ENCODE measurements at places on chromosomes 6 and 20.

DNA sequence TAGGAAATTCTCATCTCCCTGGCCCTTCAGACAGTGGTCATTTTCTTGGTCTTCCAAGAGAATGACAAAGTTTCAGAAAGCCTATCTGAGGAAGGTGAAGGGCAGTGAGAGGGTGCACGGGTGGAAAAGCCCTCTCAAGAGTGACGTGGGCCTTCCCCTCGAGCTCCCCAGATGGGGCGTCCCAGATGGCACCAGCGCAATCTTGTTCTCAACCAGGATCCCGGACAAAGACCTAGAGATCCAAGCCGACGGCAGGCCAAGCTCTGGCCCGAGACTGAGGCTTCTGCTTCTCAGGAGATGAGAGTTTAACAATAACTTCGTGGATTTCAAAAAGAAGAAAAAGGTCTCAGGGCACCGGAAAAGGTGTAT, 797 bp upstream of the ZNF133 start:
- DNase-seq = no peak

- no peak for DNase-seq
Measured at GRCh38 chr20:38514185-38514584, 41.5 kb downstream of the RALGAPB start.

DNA sequence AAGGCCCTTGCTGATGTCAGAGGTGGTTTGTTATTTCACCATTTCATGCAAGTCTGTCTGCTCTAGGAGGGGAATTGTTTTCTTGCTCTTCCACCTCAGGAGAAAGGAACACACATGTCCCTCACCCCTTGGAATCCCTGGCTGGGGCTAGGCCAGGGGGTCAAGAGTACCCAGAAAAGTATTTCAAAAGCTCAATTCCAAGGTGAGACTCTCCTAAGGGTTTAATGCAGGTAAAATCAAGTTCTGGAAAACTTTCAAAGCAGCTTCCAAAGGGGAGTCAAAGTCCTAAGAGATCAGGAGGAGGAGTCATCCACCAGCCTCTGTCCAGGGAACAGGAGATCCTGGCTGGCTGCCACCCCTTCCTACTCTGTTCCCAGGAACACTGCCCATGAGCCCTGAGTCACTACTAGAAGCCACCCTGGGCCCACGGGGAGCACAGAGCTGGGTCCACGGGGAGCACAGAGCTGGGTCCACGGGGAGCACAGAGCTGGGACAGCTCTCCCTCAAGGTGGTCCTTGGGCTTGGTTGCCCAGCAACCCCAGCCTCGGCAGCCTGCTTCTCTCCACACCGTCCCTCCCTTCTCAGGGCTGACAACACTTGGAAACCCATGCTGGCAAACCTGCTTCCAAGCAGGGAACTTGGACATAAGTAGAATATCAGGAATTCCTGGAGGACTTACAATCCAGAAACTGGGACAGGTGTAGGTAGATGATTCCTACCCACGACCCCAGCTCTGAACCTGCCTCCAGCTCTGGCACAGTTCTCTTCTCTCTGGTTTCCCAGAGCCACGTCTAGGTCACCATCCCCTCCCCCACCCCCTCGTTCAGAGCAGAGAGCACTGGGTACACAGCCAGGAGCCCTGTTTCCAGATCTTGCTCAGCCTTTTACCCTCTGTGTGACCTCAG, 35.3 kb upstream of the CDKN1A start:
- DNase-seq = no peak

- DNase-seq = no peak
Measured at GRCh38 chr20:50559856-50560638, 49.9 kb downstream of the PTPN1 start.

DNA sequence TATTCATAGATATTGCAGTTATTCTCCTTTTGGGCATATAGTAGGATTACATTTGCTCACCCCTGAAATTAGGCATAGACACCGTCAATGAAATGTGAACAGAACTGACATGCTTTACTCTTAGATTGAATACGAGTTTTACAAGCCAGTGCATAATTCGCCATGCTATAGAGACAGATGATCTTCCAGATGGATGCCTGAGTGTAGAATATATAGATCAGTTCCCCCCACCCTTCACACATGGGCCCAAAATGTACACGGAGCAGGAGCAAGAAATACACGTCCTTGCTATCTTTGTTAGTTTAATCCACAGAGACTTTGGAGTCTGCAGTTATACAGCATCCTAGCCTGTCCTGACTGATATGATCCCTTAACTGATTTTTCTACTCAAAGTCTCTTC, 47.4 kb downstream of the LAMA2 start:
- no peak for DNase-seq

DNA sequence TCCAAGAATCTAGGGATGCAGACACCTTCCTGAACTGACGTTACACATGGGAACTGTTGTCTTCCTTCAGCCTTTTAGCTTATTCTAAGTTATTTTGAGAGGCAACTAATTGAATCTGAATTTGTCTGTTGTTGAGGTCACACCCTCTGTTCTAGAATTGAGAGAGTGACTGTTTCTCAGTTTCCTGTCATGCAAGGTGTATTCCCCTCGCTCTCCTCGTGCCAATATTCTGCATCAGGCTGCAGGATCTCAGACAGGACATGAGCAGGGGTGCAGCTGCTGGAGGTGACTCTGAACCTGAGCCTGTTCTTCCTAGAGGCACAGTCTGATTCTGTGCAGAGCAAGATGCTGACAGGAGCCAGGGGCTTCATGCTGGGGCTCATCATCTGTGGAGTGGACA, 52.5 kb downstream of the HLA-DPB1 start:
- no peak for DNase-seq

- DNase-seq = no peak
Measured at GRCh38 chr20:22794200-22794599, 209.8 kb upstream of the FOXA2 start.

DNA sequence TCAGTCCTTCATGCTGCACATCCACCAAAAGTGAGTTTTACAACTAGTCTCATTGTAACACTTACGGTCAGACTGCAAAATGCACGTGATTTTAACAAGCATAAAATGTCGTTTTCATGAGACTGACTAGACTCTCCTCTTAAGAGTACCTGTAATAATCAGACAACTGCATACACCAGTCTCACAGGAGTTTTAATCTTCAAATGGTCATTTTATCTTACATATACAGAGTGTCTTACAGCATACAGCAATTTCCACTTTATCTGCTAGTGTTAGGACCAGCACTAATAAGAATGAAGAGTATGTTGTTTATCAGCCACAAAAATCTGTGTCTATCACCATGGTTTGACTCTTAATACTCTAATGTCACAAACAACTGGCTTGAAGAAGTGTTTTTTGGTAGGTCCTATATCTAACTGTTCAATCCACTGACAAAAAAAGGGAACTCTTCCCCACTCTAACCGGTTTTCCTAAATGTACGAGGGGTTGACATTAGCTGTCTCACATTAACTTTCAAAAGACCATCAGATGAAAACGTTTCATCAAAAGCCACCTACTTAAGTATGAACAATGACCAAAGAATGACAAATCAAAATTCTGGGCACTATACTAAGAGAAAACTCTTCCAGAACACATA, 1.5 kb upstream of the ASF1A start:
- no peak for DNase-seq

DNA sequence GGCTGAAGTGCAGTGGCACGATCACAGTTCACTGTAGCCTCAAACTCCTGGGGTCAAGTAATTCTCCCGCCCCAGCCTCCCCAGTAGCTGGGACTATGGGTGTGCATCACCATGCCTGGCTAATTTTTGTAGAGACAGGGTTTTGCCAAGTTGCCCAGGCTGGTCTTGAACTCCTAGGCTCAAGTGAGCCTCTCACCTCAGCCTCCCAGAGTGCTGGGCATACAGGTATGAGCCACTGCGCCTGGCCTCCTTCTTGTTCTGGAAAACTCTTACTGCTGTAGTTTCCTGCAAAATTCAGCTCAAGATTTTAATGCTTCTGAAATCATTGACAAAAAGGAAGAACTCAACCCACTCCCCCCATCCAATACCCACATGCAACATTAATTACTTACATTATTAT, 21.9 kb upstream of the KCNG1 start:
- DNase-seq = no peak

DNA sequence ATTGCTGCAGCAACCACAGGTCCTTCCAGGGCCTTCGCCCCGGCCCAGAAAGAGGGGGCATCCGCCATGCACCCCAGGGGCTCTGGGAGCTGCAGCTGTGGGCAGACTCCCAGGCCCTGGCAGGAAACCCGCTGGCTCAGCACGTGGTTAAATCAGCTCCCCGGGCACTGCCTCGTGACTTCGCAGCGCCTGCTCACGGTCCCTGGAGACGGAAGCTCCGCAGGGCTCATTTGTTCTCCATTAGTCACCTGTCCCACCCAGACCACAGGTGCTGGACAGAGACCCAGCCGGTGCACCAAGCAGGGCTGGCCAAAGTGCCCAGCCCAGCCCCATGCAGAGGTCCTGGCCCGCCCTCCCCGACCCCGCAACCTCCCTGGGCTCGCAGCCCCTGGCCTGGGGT, 14.7 kb downstream of the KCNQ2 start:
- DNase-seq = no peak

DNA sequence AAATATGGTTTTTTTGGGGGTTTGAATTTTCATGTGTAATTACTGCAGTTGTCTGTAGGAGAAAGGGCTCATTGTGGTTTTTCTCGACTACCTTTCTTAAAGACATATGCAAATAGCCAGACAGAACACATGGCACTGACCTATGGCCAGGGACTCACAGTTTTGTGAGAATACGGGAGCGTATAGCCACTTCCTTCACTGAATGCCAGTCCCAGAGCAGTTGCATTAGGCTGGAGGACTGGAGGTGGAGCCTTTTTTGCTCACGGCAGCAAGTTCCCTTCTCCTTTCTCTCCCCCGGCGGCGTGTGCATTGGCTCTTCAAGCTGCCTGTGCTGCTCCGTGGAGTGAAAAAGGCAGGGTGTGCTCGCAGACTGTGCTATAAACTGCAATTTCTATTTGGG, 114.9 kb downstream of the AKAP7 start:
- DNase-seq = no peak

GRCh38 chr6:85360794-85361642, 88.9 kb upstream of the NT5E start:
- DNase-seq = no peak

DNA sequence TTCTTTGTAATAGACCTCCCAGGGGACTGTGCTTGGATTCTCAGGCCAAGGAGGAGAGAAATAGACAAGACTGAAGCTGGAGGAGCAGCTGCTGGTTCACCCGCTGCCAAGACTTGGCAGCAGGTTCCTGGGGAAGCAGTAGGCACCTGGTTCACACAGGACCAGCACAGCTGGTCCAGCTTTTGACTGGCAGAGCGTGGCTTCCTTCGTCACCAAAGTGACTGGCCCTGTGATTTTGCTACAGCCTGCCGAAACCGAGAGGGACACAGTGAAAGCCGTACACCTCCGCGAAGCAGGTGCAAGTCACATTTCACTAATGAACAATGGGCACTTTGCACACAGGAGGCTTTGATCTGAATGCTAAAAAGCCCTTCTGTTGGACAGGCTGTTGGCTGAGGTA, 199.0 kb downstream of the RNF144B start:
- no peak for DNase-seq

- no peak for DNase-seq
Measured at GRCh38 chr6:19535351-19535750, 301.8 kb upstream of the ID4 start.

- no peak for DNase-seq
Measured at GRCh38 chr20:30168800-30169138, 1088.7 kb upstream of the DEFB115 start.

- no peak for DNase-seq
Measured at GRCh38 chr6:84449220-84449619, 221.8 kb upstream of the CEP162 start.

DNA sequence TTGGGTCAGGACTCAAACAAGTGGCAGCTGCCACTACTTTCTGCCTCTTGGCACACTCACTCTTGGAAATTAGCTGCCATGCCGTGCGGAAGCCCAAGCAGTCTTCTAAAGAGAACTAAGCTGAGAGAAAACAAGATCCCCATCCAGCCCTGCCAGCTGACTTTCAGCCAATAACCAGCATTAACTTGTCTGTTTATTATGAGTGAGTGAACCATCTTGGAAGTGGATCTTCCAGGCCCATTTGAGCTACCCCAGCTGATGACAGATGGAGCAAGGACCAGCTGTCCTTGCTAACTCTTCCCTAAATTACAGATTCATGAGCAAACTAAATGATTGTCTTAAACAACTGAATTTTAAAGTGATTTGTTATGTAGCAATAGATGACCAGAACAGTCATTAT, 73.9 kb upstream of the RBM24 start:
- no peak for DNase-seq

GRCh38 chr20:41998539-41999341, 380.6 kb upstream of the CHD6 start:
- DNase-seq = no peak

DNA sequence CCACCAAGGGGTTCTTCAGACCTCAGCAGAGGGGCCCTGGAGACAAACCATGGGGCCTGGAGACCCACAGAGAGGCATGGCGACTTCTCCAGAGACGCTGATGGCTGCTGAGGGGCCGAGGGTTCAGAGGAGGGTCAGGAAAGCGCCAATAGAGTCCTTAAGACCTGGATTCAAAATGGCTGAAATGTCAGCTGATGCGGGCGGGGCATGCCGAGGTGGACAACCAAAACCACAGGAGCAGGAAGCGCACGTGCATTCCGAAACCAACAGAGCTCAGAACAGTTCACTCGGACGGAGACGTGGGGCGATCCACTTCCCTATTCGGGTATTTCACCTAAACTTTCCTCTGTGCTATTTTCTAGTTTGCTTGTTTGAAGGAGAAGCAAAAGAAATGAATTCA, 99.9 kb upstream of the RIN2 start:
- no peak for DNase-seq

- no peak for DNase-seq
Measured at GRCh38 chr20:24491041-24491756, 21.8 kb downstream of the SYNDIG1 start.

- no peak for DNase-seq
Measured at GRCh38 chr6:39102821-39103136, 12.2 kb downstream of the SAYSD1 start.

- DNase-seq = no peak
Measured at GRCh38 chr6:145948328-145948727, 15.8 kb downstream of the SHPRH start.

DNA sequence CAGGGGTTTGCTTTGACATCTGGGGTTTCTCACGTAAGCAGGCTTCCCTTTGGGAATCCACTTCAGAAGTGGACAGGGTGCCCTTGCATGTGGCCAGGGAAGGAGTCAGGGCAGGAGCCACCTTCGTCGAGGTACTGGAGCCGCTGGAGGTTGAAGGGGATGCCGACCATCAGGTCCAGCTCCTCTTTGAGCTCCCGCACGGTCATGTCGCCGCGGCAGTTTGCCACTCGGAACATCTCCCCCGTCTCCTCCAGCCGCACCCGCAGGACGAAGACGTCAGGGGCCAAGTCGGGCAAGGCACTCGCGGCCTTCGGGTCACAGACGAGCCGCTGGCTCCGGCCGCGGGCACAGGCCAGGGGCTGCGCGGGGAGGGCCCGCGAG, 360 bp downstream of the ANKRD60 start:
- no peak for DNase-seq

GRCh38 chr6:157711060-157711459, 112.0 kb upstream of the SNX9 start:
- no peak for DNase-seq

Data from activated CD8-positive, alpha-beta memory T cell treated with anti-CD3 and anti-CD28 coated beads for 1 hour (primary cell).